Glutamatergic neuron (in vitro differentiated cells): ENCODE measurements at places on chromosomes 7 and 10. TPM values are rescaled to one million over a fixed set of nuclear protein-coding genes. Genes with fewer than 3 reads are reported as not detected.

GRCh38 chr7:20176578-20177242, 40.5 kb downstream of the MACC1 start:
- H3K36me3 ChIP-seq: no peaks in the 10 kb centered on the region
- no peak for DNase-seq
- no peaks in the 10 kb centered on the region for H3K27me3 ChIP-seq
- no peak overlapping the region for H3K4me3 ChIP-seq

GRCh38 chr7:6359734-6360133, 87.3 kb upstream of the CYTH3 start:
- H3K27ac ChIP-seq: no peak overlapping the region
- H3K4me3 ChIP-seq: no peak overlapping the region

- no peak overlapping the region for H3K27ac ChIP-seq
- H3K4me1 ChIP-seq: peaks cover 3% of the 10 kb centered on the region
- peaks cover 3% of the 10 kb centered on the region for H3K27me3 ChIP-seq
- no peak for DNase-seq
Measured at GRCh38 chr7:158952776-158953175, 96.4 kb downstream of the DYNC2I1 start.

KLLN gene
- total RNA-seq: 0.27 TPM

DNA sequence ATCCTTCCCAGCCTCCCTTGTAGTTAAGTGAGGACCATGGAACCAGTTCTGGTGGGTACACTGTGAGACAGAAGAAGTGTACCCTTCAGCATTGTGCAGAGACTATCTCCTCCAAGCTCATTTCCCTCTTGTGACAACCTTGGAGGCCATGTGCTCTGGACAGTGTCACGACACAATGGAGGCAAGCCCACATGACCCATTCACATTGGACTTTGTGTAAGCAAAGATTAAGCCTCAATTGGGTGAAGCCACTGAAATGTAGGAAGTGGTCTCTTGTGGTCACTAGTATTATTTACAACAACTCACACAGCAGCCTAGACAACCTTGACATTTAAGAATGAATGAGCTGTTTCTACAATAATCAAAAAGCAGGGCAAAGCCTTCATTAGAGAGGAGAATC, 124.2 kb downstream of the INHBA start:
- no peak overlapping the region for H3K27ac ChIP-seq
- no peaks in the 10 kb centered on the region for H3K4me1 ChIP-seq
- peaks cover 2% of the 10 kb centered on the region for H3K27me3 ChIP-seq
- H3K4me3 ChIP-seq: no peak overlapping the region
